ENCODE measurements at places on chromosomes 5 and 9.

GRCh38 chr9:12698266-12698665, 5.1 kb downstream of the TYRP1 start:
- no peak for DNase-seq

DNA sequence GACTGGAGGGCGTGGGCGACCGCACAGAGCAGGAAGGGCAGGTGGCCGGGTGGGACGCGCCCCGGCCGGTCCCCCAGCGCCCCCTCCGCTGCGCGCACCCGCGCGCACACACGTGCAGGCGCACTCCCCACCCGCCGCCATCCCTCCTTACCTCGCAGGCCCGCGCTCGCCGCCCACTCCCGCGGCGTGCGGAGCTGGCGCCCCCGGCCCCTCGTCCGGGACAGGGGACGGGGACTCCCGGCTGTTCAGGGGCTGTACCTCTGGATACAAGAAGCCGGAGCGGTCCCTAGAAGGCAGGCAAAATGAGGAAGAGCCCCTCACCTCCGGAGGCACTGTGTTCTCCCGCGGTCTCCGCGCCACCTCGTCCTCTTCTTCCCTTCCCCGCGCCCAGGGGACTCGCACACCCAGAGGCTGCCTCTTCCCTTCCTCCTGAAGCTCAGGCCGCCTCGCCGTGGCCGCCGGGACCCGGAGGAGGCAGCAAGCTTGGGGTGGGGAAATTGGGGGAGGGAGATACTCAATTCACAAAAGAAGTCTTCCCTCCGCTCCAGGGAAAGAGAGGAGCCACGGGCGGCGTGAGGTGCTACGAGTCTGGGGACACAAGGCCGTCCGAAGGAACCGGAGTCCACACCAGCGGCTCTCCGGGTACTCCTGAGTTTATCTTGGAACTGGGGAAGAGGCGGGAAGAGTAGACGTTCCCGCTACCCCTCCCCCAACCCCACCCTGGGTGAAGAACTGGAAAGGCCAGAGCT, 1.4 kb upstream of the GABRB2 start:
- DNase-seq = no peak

GRCh38 chr5:167861129-167861927, 430.1 kb upstream of the WWC1 start:
- no peak for DNase-seq

DNA sequence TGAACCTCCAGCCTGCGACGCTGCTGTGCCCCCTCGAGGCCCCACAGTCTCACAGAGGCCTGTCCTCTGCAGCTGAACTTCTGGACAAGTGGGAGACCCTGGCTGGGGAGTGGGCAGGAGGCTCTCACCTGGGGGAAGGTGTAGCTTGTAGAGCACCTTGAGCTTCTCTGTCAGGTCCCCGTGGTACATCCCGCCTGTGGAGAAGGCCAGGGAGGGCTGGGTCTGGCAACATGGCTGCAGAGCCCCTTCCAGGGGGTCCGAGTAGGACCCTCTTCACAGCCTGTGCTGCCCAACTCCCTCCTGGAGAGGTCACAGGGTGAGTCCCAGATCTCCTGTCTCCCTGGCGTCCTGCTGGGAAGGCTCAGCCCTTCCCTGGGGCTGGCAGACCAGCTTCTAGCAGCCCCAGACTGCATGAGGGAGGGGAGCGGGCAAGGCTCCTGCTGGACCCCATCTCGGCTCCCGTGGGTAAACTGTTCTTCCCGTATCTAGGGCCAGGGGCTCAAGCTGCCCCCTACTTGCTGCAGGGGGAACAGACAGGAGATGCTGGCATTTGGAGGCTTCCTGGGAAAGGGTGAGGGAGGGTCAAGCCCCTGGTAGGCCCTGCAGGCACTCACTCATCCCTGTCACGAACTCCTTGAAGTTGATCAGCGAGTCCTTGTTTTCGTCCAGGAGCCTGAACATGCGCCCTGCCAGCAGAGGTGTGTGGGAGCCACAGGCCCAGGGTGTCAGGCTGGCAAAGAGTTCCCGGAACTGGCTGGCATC, 11.2 kb upstream of the MRNIP start:
- no peak for DNase-seq

GRCh38 chr9:134935701-134936345, 18.1 kb upstream of the FCN1 start:
- DNase-seq = no peak

DNA sequence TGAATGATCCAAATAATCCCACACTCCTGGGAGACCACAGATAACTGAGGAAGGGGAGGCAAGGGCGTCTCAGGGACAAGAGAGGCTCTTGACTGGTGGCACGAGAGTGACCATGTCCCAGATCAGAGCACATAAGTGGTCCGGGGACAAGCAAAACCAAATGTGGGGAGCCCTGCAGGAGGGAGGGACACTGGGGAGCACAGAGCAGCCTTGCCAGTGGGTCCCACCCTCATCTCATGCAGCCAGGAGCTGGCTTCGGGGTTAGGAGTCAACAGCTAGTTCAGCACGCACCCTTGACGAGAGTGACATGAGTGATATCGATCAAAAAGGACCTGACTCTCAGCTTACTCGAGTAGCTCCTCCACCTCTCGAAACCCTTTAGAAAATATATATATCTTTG, 16.5 kb upstream of the UBE2QL1 start:
- no peak for DNase-seq

GRCh38 chr5:151005187-151005949, 15.0 kb upstream of the GPX3 start:
- peak; percentile 71 for DNase-seq

DNA sequence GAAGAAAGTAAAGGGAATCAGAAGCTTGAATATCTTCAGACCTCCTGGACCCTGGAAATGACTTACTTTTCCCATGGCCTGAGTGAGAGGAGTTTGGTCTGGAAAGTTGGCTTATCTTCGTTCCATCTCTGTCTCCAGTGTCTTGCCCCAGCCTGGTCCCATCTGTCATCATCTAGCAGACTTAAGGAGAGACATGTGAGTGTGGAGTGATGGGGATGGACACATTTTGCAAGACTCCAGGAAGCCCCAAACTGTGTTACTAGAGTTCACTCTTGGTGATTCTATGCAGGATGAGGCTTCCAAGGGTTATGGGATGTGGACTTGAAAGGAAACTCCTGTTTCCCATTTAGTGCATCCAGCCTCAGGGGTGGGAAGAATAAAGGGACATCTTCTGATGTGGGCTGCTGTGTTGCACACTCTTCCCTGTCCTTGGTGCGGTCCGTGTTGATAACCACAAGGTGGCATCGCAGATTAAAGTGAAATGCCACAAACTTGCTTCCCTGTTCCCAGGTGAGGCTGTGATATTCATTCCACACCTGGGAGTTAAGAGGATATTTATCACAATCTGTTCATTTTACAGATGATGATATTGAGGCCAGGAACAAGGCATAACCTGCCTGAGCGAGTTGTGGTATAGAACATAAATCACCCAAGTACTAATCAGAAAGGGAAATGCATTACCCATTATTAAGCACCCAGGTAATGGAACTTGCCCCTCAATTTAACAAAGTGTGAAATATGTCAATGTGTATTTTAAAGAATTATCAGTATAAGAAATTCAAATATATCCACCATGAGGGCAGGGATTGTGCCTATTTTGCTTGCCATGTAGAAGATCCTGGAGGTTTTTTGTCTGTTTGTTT, 269.9 kb upstream of the PAPPA start:
- peak; percentile 55 for DNase-seq

DNA sequence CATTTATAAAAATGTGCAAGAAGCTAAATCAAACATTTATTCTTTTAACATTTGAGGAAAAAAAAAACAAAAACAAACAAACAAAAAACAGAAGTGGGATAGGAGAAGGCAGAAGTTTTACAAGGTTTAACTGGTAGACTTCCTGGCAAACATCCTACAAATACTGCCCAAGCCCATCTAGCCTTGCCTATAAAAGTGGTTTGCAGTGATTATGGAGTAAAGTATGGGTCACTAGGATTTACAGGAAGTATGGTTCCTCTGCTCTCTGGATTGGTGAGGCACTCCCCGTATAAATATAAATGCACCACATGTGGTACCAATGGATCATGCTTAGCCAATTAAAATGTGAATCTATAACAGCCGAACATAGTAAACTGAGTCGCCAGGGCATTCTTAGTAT, 291.9 kb downstream of the EDIL3 start:
- no peak for DNase-seq

- DNase-seq = no peak
These were observed 29.0 kb downstream of the FAT2 start for GRCh38 chr5:151562019-151562707.

GRCh38 chr9:125240649-125240999, 519 bp downstream of the HSPA5 start:
- peak; percentile 19 for DNase-seq

DNA sequence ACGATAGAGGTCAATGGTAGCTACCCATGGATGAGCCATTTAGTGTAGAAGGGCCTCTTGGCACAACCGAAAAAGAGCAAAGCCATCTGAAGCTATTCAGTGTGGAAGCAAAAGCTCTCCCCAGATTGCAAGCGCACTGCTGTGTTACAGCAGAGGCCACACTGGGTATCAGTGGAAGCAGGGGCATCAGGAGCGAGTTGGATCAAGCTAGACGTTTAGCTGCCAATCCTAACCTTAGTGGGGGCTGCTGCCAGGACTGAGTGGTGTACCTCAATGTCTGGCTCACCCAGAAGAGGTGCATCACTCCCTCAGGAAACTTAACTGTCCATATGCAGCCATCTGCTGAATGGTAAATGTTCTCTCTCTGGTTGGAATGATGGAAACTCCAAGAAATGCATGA, 44.5 kb downstream of the RAPGEF1 start:
- DNase-seq = no peak

DNA sequence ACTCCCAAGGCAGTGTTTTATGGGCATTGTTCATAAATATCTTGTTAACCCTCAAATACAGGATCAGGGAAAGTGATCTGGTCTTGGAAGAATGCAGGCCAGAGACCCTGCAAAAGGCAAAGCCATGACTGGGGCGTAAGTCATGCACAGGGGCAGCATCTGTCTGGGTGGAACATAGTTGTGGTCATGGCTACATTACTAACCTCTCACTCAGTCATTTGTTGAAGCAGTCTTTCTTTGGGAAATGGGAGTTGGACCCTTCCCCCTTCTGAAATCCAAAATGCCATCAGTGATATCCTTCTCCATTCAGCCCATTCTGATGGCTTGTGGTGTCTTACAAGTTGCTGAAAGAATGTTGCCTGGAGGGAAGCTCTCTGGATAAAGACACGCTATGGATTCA, 68.1 kb downstream of the GDNF start:
- no peak for DNase-seq

Data from HepG2 (cell line).